GF-D8 (cell line): ENCODE measurements at places on chromosomes 1 and 21.

- DNase-seq, result no peak
Observed at GRCh38 chr1:145720556-145720877, 1.2 kb downstream of the CD160 start.

DNA sequence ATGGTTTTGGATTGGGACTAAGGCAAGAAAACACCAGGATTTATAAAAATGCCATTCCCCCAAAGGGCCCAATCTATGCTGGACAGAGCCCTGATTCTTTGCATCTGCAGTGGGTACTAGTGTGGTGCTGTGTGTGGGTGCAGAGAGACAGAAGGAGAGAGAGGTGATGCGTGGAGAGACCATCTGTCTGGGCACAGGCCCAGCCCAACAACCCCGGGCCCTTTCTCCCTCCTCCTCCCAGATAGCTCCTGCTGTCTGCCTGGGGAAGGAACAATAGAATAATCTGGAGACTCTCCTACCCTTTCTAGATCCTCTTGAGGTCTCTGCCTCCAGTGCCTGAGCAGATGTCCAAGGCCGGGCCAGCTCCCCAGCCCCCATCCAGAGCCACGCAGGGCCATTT lies 15.1 kb downstream of the KIAA1614 start:
- no peak for DNase-seq

- DNase-seq, result no peak
Observed at GRCh38 chr1:61102041-61102440, 19.7 kb downstream of the NFIA start.

DNA sequence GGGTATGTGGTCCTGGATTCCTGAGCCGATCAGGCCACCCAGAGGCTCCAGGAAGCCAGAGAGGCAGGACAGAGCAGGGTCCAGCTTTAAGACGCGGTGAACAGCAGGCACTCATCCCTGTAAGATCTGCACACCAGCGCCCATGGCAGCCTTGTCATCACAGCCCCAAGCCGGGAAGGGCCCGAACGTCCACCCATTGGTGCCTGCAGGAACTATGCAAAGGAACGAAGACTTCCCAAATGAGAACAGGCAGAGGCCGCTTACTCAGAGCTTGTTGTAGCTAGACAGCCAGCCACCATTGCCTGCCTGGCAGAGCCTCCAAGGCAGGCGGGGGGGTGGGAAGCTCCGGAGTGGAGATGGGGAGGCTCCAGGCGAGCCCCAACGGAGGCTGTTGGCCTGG lies 12.1 kb upstream of the ARHGEF16 start:
- DNase-seq, result no peak

- no peak for DNase-seq
Observed at GRCh38 chr1:113363935-113364334, 26.4 kb upstream of the MAGI3 start.

DNA sequence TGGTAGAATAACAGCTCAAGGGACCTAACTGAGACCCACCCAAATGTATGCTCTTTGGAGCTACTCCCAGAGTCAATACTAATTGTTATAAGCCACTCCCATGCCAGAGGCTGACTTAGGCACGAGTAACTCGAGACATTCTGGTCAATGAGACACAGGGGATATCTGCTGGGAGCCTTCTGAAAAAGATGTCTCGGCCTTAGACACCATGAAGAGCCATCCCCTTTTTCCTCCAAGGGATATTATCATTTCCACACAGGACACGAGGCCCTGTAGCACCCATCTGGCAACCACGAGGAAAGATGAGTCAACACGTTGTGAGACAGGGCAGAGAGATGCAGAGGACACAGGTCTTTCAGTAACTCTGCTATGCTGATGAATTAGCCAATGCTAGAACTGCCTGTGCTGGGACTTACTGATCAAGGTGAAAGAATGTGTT lies 30.7 kb downstream of the ITPKB start:
- no peak for DNase-seq

DNA sequence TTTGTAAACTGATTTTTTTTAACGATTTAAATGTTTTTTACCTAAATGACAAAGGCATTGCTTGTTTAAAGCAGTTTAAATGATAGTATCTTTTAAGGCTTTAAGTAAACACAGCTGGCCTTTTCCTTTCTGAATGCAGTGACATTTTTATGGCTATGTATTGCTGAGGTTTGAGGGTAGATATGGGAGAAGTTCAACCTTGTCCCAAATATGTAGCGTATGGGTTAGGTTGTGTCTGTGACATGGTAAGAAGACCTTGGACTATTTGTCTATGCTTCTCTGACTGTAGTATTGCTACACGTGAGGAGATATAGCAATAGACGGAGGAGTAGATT lies 32.5 kb downstream of the PKNOX1 start:
- no peak for DNase-seq

GRCh38 chr1:116352349-116352813 lies 20.7 kb upstream of the ATP1A1 start:
- DNase-seq, result no peak

DNA sequence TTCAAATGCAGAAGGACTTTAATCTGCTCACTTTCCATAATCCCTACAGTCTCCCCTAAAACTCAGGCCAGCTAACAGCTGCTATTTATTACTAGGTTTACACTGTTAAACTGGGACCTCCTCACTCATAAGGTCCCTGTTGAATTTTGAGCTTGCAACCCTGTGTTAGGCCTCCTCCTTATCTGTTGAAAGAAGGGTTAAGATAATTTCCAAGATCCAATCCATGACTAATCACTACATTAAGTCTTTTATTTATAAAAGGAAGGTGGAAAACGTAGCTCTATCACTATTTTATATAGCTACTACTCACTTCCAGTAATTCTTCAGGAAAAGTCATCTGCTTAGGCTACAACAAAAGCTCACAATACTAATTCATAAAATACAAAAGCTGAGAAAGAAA lies 79.5 kb downstream of the EVI5 start:
- no peak for DNase-seq

- DNase-seq, result no peak
Observed at GRCh38 chr1:62794053-62794452, 10.1 kb downstream of the ATG4C start.

- DNase-seq, result no peak
Observed at GRCh38 chr1:46203738-46204405, 738 bp downstream of the LURAP1 start.

- no peak for DNase-seq
Observed at GRCh38 chr1:226384040-226384439, 23.9 kb downstream of the PARP1 start.

DNA sequence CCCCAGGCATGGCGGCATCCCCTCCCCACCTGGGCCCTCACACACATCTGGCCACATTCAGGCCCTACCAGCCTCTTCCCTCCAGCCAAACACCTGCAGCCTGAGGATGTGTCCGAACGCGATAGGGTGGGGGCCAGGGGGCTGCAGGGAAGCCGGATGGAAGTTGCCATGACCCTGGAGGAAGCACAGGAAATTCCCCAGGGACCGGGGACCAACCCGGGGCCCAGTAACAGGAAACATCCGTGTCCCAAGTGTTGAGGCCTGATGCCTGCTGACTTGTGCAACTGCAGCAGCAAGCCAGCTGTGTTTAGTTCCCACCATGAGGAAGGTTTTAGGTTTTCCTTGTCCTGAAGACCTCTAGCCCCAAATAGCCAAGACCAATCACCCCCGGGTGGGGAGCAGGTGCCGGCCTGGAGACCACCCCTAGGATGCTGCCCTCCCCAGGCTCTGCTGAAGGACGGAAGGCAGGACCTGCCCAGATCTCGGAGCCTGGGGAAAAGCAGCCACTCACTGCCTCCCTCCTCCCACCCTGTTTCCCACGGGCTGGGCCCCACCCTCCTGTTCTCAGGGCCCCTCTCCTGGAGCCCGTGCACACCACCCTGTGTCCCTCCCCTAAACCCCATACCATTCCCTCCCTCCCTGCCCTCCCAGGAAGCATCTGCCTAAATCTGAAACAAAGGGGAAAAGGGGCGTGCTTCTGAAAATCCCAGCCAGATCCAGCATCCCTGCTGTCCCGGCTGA lies 29.8 kb downstream of the MEGF6 start:
- peak; percentile 38 for DNase-seq

DNA sequence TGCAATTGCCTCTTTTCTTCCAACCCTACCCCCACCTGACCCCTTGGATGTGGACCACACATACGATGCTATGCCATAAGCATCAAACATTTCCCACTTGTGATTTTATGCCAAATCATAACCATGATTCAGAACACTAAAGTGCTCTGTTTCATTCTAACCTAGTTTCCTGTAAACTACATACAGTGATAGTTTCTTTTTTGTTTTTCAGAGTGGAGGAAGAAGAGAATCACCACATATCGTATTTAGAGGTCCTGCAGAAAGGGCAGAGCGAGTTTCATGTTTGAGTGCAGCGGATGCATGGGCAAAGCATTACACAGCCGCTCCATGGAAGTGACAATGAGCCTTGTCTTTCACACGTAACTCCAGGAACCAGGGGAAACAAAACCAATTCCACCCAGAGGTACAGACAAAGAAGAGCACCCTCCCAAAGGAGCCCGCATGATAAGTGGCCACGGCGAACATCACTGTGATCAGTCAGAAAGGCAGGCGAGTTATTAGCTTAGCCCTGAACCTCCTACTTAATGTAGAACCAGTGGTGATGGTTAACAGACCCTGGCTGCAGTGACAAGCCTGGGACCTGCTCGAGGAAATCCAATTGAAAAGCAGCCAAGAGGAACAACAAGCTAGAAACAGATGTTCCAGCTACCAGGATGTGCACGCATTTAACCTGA lies 64.0 kb upstream of the ZNF281 start:
- DNase-seq, result no peak

DNA sequence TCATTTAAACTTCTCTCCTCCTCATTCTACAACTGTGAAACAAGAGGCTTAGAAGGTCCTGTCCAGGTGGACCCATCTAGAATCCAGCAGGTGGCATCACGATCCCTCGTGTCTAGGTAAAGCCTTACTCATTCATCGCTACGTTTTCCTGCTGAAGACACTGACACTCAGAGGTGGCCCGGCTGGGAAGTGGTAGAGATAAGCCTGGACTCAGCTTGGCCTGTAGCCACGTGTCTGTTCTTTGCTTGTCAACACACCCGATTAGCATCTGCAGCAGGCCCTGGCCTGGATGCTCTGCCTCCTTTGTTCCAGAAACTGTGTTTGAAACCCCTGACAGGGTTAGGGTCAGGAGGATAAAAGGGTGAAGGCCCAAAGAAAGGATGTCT lies 43.4 kb downstream of the PARP1 start:
- DNase-seq, result no peak

DNA sequence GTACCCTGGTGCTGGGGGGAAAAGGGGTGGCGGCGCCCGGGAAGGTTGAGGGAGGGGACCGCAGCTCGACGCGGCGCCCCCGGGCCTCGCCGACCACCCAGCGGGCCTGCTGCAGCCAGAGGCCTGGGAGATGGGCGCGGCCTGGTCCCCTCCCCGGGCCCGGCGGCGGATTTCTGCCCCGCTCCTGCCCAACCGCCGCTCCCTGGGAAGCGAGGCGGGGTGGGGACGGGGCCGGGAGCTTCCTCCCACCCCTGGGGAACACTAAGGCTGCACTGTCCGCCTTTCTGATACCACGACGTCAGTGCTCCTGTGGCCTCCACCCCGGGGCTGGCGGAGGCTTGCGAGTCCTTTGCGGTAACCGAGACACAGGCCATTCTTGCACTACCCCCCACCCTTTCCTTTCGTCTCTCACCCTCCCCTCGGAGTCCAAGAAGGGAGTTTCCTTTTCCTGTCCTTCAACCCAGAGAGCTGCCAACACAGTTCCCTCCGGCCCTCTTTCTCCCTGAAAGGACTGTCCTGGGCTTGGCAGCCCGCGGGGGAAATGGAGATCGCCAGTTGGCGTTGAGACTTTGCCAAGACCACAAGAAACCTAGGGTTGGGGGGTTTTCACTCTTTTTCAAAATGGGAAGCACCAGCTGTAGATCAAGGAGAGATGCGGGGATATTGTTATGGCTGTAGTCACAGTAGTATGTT lies 742 bp downstream of the SH3GLB1 start:
- DNase-seq, result peak; percentile 33

DNA sequence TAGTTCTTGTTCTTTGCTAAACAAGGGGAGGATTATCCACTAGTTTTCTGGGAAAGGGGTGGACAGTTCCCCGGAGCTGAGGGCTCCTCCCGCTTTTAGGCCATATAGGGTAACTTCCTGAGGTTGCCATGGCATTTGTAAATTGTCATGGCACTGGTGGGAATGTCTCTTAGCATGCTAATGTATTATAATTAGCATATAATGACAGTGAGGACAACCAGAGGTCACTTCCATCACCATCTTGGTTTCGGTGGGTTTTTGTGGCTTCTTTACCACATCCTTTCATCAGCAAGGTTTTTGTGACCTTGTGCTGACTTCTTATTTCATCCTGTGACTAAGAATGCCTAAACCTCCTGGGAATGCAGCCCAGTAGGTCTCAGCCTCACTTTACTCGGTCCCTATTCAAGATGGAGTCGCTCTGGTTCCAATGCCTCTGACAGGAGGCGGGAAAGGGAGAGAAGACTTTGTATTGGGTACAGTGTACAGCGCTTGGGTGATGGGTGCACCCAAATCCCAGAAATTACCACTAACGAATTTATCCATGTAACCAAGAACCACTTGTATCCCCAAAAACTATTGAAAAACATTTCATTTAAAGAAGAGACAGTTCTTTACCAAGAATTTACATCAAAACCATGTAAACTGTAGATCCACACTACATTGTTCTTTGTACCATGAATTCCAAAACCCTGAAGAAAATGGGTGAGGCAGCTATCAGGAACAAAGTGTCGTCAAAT lies 8.7 kb upstream of the SLC2A5 start:
- peak; percentile 65 for DNase-seq

- no peak for DNase-seq
Observed at GRCh38 chr1:154436433-154436832, 31.3 kb downstream of the IL6R start.

DNA sequence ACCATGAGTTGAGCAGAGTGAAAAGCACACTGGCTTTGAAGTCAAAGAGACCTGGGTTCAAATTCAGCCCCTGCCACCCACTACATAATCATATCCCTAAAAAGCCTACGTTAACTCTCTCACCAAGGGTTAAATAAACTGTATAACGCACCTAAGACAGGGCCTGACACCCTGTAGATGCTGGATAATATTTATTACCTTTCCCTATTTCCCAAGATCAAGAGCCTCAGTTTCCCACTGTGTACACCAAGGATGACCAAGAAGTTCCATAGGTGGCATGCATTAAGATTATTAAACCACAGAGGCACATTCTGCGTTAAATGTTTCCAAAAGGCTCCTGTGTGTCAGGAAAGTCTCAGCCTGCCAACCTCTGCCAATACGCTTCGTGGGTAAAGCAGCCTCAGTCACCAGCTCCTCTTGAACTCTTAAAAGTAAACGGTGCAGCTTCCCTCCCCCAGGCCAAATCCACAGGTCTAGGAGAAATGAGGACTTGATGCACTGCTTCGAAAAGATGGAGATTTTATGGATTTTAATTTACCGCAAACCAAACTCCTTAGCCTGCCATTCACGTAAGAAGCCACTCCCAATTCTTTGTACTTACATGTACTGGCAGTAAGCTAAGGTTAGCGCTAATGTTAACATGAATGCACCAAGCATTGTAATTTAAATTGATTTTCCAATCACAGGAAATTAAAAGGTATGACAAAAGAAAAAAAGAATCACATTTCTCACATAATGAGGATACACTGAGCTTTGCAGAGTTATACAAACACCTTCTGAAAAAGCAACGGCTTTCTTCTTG lies 2.6 kb downstream of the USP24 start:
- DNase-seq, result no peak
